ENCODE measurements at places on chromosomes 6 and 20. TPM values are rescaled to one million over a fixed set of nuclear protein-coding genes. Genes with fewer than 3 reads are reported as not detected.

- no peaks in the 10 kb centered on the region for H3K27me3 ChIP-seq
- H3K4me1 ChIP-seq, result no peaks in the 10 kb centered on the region
- no peak overlapping the region for H3K27ac ChIP-seq
- no peak for DNase-seq
These were observed 34.8 kb downstream of the RNASET2 start for GRCh38 chr6:166921570-166921969.

DNA sequence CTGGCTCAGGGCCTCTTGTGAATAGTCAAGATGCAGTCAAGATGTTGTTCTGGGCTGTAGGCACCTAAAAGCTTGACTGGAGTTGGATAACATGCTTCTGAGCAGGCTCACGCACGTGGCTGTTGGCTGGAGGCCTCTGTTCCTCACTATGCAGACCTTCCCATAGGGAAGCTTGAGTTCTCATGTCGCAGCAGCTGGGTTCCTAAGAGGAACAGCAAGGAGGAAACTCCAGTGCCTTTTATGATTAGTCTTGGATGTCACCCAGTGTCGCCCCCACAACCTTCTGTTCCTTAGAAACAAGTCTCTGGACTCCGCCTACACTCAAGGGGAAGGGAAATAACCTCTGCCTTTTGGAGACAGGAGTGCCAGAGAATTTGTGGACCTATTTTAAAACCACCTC, 210.7 kb downstream of the BCAS1 start:
- H3K36me3 ChIP-seq, result no peaks in the 10 kb centered on the region
- H3K4me1 ChIP-seq, result peaks cover 4% of the 10 kb centered on the region
- no peak overlapping the region for H3K4me3 ChIP-seq
- no peak overlapping the region for H3K27ac ChIP-seq
- DNase-seq, result no peak

Gene HLA-DRB5
- total RNA-seq, result 25.6 TPM

- no peaks in the 10 kb centered on the region for H3K36me3 ChIP-seq
- H3K27ac ChIP-seq, result no peak overlapping the region
- H3K4me1 ChIP-seq, result no peaks in the 10 kb centered on the region
These were observed 130.0 kb downstream of the BTBD9 start for GRCh38 chr6:38509713-38510112.

Gene TP53TG5
- total RNA-seq, result not detected
